ENCODE measurements at places on chromosomes 2 and 18.

- no peak for DNase-seq
Observed at GRCh38 chr18:44882163-44882868, 201.6 kb downstream of the SETBP1 start.

GRCh38 chr18:8802017-8802672 lies 96.8 kb downstream of the MTCL1 start:
- DNase-seq = no peak

- DNase-seq = peak; percentile 84
Observed at GRCh38 chr18:62420513-62421209, 95.6 kb downstream of the TNFRSF11A start.

DNA sequence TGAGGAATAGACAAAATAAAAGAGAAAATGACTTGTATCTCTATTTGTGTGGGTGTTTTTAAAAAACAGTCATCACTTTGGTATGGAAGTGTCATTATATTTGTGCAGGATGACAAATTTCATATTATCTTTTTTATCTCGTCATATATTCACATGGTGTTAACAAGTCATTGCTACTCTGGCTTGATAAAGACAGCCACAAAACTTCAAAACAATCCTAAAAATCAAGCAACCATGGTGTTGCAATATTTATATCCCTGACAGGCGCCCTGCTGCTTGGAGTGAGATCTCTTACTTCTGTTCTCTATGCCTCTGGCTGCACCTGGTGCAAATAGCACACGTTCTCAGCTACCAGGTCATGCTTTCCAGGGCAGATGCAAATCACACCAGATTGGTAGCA lies 278.0 kb upstream of the EPHA4 start:
- DNase-seq = no peak

DNA sequence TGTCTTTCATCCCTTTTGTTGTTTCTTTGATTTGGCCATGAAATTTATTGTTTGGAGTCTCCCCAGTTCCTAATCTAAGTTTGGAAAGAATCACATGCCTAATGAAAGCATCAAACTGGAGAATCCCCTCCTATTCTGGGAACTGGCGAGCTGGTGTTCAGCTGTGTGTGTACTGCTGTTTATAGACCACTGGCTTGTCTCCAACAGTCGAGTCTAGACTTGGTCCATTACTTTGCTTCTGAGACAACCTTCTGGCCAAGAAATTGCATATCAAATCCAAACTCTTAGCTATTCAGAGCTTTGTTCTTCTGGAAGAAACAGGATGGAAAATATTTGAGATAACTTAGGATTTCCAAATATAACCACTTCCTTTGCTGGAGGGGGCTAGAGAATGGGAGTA lies 111.5 kb upstream of the THSD7B start:
- no peak for DNase-seq

Measured in CD8-positive, alpha-beta T cell (primary cell).